Effector CD8-positive, alpha-beta T cell (primary cell): ENCODE measurements at places on chromosomes 2 and 18.

GRCh38 chr2:133194777-133195335, 373.4 kb downstream of the NCKAP5 start:
- no peak for DNase-seq

DNA sequence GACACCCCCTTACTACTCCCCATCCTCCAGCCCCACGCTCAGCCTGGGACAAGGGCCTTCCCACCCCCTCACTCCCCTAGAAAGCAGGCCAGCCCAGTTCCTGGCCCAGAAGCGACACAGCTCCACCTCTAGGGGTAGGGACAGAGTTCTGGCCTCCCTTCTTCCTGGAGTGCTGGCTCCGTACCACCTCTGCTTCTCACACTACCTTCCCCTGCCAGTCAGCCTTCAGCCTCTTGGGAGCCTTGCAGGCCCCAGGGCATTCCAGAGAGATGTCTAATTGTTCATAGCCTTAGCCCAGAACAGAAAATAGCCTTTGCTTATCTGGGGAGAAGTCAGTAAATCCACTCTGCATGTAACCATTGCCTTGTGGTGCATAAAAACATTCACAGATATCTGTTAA, 13.1 kb upstream of the CATIP start:
- no peak for DNase-seq

DNA sequence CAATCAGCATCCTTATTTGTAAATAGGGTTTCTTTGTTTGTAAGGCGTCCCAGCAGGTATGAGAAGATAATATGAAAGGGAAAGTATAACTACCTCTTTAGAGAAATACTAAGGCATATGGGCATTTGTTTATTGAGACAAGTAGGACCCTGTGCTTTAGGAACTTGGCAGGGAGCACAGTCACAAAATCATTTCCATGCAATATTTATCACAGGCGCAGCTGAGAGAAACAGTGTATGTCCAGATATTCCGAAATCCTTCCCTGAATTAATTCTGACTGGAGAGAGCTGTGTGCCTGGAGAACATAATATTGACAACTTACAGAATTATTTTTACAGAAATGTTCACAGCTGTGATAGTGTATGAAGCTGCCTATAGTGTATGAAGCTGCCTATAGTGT, 416.7 kb downstream of the THSD7B start:
- no peak for DNase-seq

GRCh38 chr2:445896-446295, 158.0 kb upstream of the ALKAL2 start:
- DNase-seq, result no peak

GRCh38 chr2:100174026-100174431, 31.6 kb upstream of the AFF3 start:
- no peak for DNase-seq

DNA sequence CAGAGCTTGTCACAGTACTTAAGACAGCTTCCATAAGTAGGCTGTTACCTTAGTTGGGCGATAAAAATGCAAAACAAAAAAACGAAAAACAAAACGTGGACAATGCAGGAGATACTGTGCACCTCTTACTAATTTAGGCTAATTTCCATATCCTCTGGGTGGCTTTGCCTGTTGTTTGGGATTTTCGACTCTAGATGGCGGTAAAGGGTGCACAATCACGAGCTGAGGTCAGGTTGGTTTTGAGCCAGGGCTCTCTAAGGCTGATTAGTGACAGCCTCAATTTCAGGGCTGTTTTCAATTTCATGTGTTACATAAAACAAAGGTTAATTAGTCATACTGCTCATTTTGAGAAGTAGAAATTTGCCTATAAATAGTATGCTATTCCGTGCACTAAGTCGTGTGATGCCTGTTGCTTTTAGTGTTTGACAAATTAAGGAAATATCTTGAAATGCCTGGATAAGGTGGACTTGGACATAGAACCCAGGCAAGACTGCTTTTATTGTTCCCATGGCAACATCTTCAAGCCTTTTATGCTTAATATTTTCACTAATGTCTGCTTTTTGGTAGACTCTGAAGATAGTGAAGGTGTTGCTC, 493.1 kb downstream of the SOCS6 start:
- DNase-seq, result peak; percentile 41

- no peak for DNase-seq
Measured at GRCh38 chr18:3827236-3827845, 377.4 kb downstream of the TGIF1 start.

- no peak for DNase-seq
Measured at GRCh38 chr2:206083602-206084438, 2.2 kb downstream of the INO80D start.

GRCh38 chr2:240460781-240461431, 25.4 kb downstream of the GPC1 start:
- no peak for DNase-seq

GRCh38 chr2:168032091-168032490, 215.3 kb downstream of the STK39 start:
- no peak for DNase-seq
